ENCODE measurements at places on chromosomes 6 and 20.
A peak's percentile ranks its signal among the peaks of the same experiment; 100 is the strongest.

DNA sequence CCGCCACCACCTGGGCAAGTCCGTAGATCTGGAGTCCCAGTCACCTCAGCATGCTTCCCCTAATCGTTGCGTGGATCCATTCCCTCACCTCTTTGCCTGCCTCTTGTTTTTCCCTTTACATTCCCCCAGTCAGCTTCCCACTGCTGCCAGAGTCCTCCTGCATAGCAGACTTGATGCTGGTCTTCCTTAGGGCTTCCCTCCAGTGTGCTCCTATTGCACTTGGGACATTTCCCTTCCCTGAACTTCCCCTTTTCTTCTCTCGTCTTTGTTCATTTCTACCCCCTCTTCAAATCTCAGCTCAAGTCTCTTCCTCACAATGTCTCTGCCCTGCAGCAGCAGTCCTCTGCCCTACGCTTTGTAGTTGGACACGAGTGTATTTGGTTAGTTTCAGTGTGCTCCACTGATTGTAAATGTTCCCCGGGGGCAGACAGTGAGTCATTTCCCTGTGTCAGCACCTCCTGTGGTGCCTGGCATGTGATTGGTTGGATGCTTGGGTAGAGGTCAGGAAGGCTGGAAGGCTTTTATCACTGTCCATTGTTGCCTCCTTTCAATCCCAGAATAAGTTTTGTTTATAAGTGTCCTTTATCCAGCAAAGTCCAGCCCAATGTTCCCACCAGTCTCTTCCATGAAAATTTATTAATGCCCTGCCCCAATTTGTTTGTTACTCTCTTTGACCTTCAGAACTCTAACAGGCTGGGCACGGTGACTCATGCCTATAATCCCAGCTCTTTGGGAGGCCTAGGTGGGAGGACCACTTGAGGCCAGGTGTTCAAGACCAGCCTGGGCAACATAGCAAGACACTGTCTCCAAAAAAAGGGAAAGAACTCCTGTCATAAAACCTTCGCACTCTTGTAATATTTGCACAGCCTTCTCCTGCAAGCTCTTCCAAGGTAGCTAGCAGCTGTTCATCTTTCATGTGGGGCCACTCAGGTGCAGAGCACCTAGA is 38.3 kb downstream of the FAM120B start:
- no peak overlapping the region for H3K4me3 ChIP-seq
- H3K4me1 ChIP-seq: peaks cover 36% of the 10 kb centered on the region
- no peaks in the 10 kb centered on the region for H3K27me3 ChIP-seq
- peak; percentile 52 for DNase-seq
- H3K36me3 ChIP-seq: peaks cover 34% of the 10 kb centered on the region

DNA sequence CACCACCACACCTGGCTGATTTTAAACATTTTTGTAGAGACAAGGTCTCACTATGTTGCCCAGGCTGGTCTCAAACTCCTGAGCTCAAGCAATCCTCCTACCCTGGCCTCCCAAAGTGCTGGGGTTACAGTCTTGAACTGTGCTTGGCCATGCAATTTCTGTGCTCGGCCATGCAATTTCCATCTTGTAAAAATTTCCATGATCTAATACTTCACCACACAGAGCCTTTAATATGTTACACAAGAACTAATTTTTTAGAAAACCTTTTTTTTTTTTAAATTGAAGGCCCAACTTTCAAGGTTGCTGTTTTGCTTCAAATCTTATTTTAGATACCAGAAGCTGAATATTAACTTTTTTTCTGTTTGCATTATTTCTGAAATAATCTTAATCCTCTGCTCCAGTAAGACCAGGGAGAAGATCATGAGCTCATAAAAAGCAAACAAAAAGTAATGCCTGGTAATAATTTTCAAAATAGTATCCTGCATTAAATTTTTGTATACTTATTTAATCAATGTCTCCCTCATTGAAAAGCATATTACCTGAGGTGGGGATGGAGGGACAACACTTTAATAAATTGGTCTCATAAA is 38.1 kb upstream of the ARMC2 start:
- H3K27me3 ChIP-seq: no peaks in the 10 kb centered on the region
- no peak overlapping the region for H3K4me3 ChIP-seq
- no peak overlapping the region for H3K27ac ChIP-seq
- no peaks in the 10 kb centered on the region for H3K4me1 ChIP-seq
- no peak for DNase-seq

DNA sequence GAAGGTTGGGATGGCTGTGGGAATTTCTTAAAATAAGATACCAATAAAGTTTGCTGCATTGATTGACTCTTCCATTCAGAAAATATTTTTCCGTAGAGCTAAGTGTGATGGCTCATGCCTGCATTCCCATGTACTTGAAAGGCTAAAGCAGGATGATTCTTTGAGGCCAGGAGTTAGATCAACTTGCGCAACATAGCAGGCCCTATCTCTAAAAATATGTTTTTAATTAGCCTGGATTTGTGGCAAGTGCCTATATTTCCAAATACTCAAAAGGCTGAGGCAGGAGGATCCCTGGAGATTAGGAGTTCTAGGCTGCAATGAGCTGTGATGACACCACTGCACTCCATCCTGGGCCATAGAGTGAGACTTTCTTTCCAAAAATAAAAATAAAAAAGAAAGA is 431.2 kb upstream of the PTCHD4 start:
- no peaks in the 10 kb centered on the region for H3K4me1 ChIP-seq
- H3K27me3 ChIP-seq: no peaks in the 10 kb centered on the region
- H3K4me3 ChIP-seq: no peak overlapping the region

DNA sequence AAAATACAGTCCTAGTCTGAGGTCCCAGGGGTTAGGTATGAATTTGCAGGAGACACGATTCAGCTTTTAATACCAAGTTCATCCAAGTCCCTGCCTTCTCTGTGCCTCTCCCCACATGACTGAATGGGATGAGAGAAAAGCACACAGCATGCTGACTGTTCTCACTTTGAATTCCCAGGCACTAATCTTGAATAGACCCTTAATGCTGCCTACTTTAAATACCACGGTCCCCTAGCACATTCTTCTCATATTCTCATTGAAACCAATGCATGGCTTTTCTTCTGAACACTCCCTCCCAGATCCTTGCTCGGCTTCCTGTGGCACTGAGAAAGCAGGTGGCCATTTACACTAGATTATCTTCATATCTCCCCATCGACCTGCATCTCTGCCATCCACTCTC is 30.1 kb upstream of the SCAF8 start:
- H3K4me1 ChIP-seq: no peaks in the 10 kb centered on the region
- no peak overlapping the region for H3K27ac ChIP-seq
- peaks cover 9% of the 10 kb centered on the region for H3K27me3 ChIP-seq
- no peak overlapping the region for H3K4me3 ChIP-seq
- DNase-seq: no peak

GRCh38 chr6:149935246-149935645 is 6.6 kb upstream of the ULBP2 start:
- DNase-seq: no peak
- H3K27ac ChIP-seq: no peak overlapping the region
- no peaks in the 10 kb centered on the region for H3K36me3 ChIP-seq
- no peak overlapping the region for H3K4me3 ChIP-seq

DNA sequence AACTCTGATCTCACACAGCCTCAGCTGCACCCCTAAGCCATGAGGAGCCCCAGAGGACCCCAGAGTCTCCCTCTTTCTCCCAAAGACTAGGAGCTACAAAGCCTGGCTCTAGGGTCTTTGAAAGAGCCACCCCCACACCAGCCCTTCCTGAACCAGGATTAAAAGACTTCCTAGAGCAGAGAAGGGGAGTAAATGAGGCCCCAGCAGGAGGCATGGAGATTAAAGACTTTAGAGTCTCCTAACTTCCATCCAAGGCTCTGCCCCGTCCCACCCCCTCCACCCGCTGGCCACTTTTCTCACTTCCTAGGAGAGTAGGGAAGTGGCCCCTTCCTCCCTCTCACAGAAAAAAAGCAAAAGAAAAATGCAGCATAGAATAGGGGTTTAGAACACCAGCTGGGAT is 1.7 kb downstream of the PREX1 start:
- H3K27me3 ChIP-seq: peaks cover 21% of the 10 kb centered on the region
- peak overlapping the region; percentile 88 for H3K4me3 ChIP-seq
- H3K27ac ChIP-seq: peak overlapping the region; percentile 95
- H3K4me1 ChIP-seq: peaks cover 54% of the 10 kb centered on the region
- peak; percentile 15 for DNase-seq
